Lower leg skin (tissue), 4 donors: ENCODE measurements at places on chromosomes 2 and 18. TPM values are rescaled to one million over a fixed set of nuclear protein-coding genes. Genes with fewer than 3 reads are reported as not detected.

Gene NYAP2
- total RNA-seq: not detected

Gene SNRNP200
- total RNA-seq: 94.0 TPM

GRCh38 chr18:69031571-69031970 is 233.7 kb downstream of the CCDC102B start:
- no peak for DNase-seq

DNA sequence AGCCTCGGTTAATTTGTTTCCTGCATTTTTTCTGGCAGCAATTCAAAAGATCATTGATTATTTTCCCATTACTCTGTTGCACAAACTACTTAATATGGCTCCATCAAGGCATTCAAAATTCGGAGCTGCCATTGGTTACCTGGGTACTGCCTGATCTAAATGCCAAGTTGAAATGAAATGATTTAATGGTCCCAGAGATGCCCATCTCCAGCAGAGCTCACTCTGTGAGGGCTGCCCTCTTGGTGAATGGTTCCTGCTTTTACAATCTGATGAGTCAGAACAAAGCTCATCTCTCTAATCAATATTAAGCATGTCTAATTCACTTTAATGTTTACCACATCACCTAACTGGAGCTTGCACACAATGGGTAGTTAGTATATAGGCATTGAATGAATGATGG is 126.1 kb downstream of the CTNNA2 start:
- no peak for DNase-seq

DNA sequence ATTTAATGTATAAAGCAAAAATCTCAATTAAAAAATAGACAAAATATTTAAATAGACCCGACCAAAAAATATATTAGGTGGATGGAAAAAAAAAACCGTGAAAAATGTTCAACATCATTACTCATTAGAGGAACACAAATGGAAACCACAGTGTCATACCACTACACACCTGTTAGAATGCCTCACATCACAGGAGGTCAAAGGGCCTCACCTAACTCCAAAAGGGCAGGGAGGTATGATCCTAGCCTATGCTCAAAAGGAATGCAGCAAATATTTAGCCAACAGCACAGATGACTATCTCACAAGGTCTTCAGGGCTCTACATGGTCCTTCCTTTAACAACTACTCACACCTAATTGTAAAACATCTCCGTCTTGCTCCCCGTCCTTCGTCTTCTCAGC is 185.5 kb upstream of the SETBP1 start:
- no peak for DNase-seq
